ENCODE measurements at places on chromosomes 13 and 19. TPM values are rescaled to one million over a fixed set of nuclear protein-coding genes. Genes with fewer than 3 reads are reported as not detected.

Gene POSTN
- polyA plus RNA-seq = 235 TPM

Gene ZNF132
- 3.2 TPM for polyA plus RNA-seq

GRCh38 chr19:50772476-50772875, 2.2 kb downstream of the GPR32 start:
- no peak for DNase-seq

DNA sequence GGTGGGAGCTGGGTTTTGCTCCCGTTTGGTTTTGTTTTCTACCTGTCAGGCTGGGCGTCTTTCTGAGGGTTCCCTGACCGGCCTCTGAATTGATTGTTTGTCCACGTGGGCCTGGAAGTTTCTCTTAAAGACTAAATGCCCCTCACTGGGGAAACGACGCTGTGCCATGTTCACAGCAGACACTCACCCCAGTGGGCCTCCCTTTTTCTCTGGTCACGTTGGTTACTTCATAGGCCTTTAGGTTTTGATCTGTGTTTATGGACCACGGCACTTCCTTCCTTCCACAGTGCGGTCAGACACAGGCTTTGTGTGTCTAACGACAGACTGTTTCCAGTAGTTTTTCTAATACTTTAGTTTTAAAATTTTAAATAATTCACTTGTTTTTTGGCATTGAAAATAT, 20.1 kb upstream of the NDUFS7 start:
- DNase-seq = no peak

DNA sequence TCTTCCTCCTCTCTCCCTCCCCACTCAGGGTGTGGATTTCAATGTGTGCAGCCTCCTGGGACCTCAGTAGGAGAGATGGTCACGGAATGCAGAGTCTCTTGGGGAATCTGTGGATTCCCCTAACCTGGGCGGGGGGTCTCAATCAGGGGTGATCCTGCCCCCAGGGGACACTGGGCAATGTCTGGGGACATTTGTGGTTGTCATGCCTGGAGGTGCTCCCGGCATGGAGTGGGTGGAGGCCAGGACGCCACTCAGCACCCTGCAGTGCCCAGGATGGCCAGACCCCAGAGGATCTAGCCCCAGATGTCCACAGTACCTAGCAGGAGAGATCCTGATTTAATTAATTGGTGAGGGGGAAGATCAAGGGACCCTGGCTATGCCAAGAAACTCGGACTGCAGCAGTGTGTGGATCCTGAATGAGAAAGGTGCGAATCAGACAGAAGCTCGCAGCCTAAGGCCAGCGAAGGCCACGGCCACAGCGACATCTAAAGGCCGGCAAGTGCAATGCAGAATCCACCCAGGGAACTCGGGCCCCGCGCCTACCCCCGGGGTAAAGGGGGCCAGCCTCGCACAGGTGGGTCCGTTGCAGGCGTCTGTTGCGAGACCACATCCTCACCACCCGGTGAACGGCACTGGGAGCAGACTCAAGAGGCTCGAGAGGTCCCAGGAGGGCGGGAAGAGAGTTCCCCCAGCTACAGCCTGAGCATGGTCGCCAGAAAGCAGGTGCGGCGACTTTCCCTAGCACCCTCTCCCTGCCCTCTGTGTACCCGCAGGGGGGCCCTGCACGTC, 88.8 kb downstream of the GNG7 start:
- DNase-seq = no peak

Measured in BJ (cell line).